ENCODE measurements at places on chromosomes 3 and 15.

DNA sequence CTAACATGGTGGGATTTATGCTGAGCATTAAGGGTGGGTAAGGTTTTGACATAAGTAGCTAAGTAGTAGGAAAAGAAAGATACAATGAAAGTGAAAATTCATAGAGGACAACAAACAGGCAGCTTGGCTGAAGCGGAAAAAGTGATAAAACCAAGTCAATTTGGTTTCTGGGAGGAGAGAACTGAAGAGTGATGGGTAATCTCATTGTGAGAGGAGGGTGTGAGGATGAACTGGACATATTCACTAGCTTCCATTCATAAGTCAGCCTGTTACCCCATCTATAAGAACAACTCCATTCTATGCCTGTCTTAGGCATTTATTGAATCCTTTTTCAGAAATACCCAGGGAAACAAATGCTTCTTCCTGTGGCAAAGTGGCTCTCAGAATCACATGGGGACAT lies 67.1 kb upstream of the BBX start:
- no peak for DNase-seq

- DNase-seq, result no peak
These were observed 39.8 kb downstream of the PRKCD start for GRCh38 chr3:53200501-53201498.

DNA sequence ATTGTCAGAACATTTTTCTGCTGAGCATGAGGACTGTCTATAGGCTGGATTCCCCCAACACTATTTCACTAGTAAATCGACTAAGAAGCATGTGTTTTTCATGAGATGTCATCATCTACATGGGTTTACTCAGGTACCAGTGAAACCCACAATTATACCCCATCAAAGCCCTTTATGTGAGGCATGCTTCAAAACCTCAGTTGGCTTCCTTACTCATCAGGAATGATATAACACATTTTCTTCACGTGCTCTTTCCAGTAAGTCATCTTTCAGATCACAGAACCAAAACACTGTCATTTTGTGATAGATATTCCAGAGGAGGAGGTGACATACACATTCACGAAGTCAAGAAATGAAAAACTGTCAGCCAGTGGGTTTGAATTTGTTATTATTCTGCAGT lies 116.5 kb downstream of the ANO10 start:
- no peak for DNase-seq

GRCh38 chr3:7484636-7485035 lies 623.7 kb downstream of the GRM7 start:
- no peak for DNase-seq

DNA sequence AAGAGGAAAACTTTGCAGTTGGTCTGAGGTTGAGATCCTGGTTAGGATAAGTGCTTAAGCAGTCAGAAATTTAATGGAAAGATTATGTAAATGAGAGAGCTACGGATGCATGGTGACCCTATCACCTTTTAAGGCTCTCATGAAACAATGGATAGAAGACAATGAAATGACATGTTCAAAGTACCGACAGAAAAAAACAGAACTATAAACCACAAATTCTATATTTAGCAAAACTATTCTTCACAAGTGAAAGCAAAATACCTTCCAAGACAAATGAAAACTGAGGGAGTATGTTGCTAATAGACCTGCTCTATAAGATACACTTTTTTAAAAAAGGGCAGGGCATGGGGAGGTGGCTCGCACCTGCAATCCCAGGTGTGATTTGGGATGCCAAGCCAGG lies 32.2 kb downstream of the DNAAF4 start:
- DNase-seq, result no peak

GRCh38 chr3:100634493-100635272 lies 25.3 kb downstream of the ADGRG7 start:
- DNase-seq, result peak; percentile 54

DNA sequence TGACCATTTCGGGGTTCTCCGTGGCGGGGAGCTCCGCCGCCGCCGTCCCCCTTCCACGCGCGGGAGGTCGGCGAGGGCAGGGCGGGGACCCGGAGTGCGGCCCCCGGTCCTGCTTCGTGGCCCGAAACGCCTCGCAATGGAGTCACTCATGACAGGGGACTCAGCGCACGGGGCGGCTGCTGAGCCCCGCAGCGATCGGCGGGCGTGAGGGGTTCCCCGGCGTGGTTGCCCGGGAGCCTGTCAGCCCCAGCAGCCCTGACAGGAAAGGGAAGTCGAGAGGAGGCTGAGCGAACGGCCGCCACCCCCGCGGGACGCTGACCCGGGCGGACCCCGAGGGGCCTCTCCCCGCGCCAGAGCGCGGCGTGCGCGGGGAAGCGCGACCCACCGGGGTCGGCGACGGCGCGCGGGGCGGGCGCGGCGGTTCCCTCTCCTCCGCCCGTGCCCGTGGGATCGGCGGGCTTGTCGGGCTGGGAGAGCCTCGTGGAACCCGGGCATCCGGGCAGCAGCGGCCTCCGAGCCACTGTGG lies 564 bp upstream of the PIGZ start:
- DNase-seq, result peak; percentile 47

GRCh38 chr3:167437428-167438139 lies 36.3 kb downstream of the SERPINI2 start:
- DNase-seq, result no peak
